Activated T-helper 1 cell treated with anti-CD3 and anti-CD28 coated beads, Interleukin-12 subunit alpha, Interleukin-12 subunit beta, Interleukin-2, Interleukin-4 antibody, amounts not matched to agents 30 ng/mL and 10 ng/mL and 1 ng/mL, durations not matched to agents 14 hours and 24 hours and 36 hours (primary cell): ENCODE measurements at places on chromosomes 11 and 22.

- no peak overlapping the region for H3K27ac ChIP-seq
- H3K27me3 ChIP-seq = no peaks in the 10 kb centered on the region
- peaks cover 17% of the 10 kb centered on the region for H3K36me3 ChIP-seq
- no peak for DNase-seq
These were observed 105.8 kb downstream of the PRMT3 start for GRCh38 chr11:20493340-20493739.

- H3K27me3 ChIP-seq = peaks cover 6% of the 10 kb centered on the region
- no peak overlapping the region for H3K4me3 ChIP-seq
- DNase-seq = no peak
- peaks cover 11% of the 10 kb centered on the region for H3K4me1 ChIP-seq
- no peak overlapping the region for H3K27ac ChIP-seq
These were observed 3.6 kb upstream of the PHLDA2 start for GRCh38 chr11:2932850-2933251.

GRCh38 chr22:44181912-44182587, 1.3 kb downstream of the PARVG start:
- H3K4me1 ChIP-seq = peaks cover 19% of the 10 kb centered on the region
- peak overlapping the region; percentile 81 for H3K4me3 ChIP-seq
- H3K27me3 ChIP-seq = peaks cover 7% of the 10 kb centered on the region

- no peaks in the 10 kb centered on the region for H3K4me1 ChIP-seq
- no peak overlapping the region for H3K27ac ChIP-seq
- no peaks in the 10 kb centered on the region for H3K36me3 ChIP-seq
- H3K27me3 ChIP-seq = peaks cover 2% of the 10 kb centered on the region
- DNase-seq = no peak
- no peak overlapping the region for H3K4me3 ChIP-seq
These were observed 137.8 kb downstream of the CEP164 start for GRCh38 chr11:117465236-117465997.

- H3K27ac ChIP-seq = peak overlapping the region; percentile 81
- DNase-seq = peak; percentile 44
- peaks cover 10% of the 10 kb centered on the region for H3K4me1 ChIP-seq
- H3K27me3 ChIP-seq = no peaks in the 10 kb centered on the region
- H3K4me3 ChIP-seq = peak overlapping the region; percentile 88
These were observed 1.2 kb downstream of the TSPO start for GRCh38 chr22:43152357-43153071.

- no peak overlapping the region for H3K27ac ChIP-seq
- H3K36me3 ChIP-seq = no peaks in the 10 kb centered on the region
- H3K27me3 ChIP-seq = peaks cover 1% of the 10 kb centered on the region
These were observed 61.3 kb upstream of the DBX1 start for GRCh38 chr11:20221566-20221965.

- H3K27ac ChIP-seq = no peak overlapping the region
- H3K36me3 ChIP-seq = peaks cover 14% of the 10 kb centered on the region
- H3K4me3 ChIP-seq = no peak overlapping the region
These were observed 29.4 kb downstream of the IGHMBP2 start for GRCh38 chr11:68932933-68933577.

DNA sequence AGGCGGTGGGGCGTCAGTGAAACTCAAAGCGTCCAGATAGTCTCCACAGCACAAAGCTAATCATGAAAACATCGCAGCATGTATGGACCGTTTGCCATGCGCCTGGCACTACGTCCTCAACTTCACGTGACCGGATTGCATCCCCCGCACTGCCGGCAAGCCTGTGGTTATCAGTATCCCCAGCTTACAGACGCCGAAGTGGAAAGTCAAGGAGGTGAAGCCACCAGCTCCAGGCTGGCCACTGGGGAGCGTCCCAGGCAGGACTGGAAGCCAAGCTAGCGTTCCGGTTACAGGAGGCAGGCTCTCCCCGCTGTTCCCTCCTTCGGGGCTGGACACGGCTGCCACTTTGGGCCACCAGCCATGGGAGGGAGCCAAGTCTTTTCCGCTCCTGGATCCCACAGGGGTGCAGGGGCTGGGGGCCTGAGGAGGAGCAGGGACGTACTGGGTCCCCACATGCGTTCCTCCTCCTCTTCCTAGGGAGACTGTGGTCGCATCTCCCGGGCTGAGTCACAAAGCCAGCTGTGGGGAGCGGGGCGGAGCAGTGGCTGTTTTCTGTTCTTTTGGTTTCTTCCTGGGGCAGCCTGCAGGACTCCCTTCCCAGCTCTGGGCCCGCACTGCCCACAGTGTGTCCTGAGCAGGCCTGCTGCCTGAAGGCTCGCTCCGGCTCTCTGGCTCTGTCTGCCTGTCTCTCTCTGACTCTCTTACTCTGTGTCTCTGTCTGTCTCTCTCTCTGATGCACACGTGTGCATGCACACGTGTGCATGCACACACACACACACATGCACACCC, 4.3 kb upstream of the OSBPL5 start:
- peaks cover 15% of the 10 kb centered on the region for H3K27me3 ChIP-seq
- no peak for DNase-seq
- H3K4me3 ChIP-seq = peak overlapping the region; percentile 64
- peaks cover 3% of the 10 kb centered on the region for H3K36me3 ChIP-seq

GRCh38 chr11:46655631-46656030, 38.3 kb downstream of the ATG13 start:
- H3K4me3 ChIP-seq = no peak overlapping the region
- H3K4me1 ChIP-seq = no peaks in the 10 kb centered on the region
- H3K36me3 ChIP-seq = peaks cover 36% of the 10 kb centered on the region
- no peak for DNase-seq
- no peaks in the 10 kb centered on the region for H3K27me3 ChIP-seq

- H3K4me1 ChIP-seq = peaks cover 9% of the 10 kb centered on the region
- H3K27me3 ChIP-seq = peaks cover 1% of the 10 kb centered on the region
- no peak overlapping the region for H3K27ac ChIP-seq
- H3K36me3 ChIP-seq = peaks cover 1% of the 10 kb centered on the region
These were observed 44.8 kb downstream of the CSNK2A3 start for GRCh38 chr11:11308249-11308648.

- H3K27me3 ChIP-seq = peaks cover 1% of the 10 kb centered on the region
- H3K36me3 ChIP-seq = no peaks in the 10 kb centered on the region
- no peak overlapping the region for H3K4me3 ChIP-seq
- DNase-seq = no peak
These were observed 45.3 kb upstream of the HMGXB4 start for GRCh38 chr22:35212009-35212408.

GRCh38 chr11:132185726-132186592, 815.5 kb downstream of the NTM start:
- H3K4me3 ChIP-seq = no peak overlapping the region
- no peak for DNase-seq
- no peaks in the 10 kb centered on the region for H3K27me3 ChIP-seq
- no peaks in the 10 kb centered on the region for H3K36me3 ChIP-seq
- no peak overlapping the region for H3K27ac ChIP-seq

GRCh38 chr11:68213135-68213515, at the start of gene KMT5B:
KMT5B (minus strand) TSS chr11:68213296; CDS start chr11:68190076, 23,220 bp downstream.
- peaks cover 44% of the 10 kb centered on the region for H3K4me1 ChIP-seq
- H3K36me3 ChIP-seq = peaks cover 4% of the 10 kb centered on the region
- no peak for DNase-seq
- peaks cover 20% of the 10 kb centered on the region for H3K27me3 ChIP-seq
- H3K27ac ChIP-seq = peak within 1 kb of the TSS; percentile 92

DNA sequence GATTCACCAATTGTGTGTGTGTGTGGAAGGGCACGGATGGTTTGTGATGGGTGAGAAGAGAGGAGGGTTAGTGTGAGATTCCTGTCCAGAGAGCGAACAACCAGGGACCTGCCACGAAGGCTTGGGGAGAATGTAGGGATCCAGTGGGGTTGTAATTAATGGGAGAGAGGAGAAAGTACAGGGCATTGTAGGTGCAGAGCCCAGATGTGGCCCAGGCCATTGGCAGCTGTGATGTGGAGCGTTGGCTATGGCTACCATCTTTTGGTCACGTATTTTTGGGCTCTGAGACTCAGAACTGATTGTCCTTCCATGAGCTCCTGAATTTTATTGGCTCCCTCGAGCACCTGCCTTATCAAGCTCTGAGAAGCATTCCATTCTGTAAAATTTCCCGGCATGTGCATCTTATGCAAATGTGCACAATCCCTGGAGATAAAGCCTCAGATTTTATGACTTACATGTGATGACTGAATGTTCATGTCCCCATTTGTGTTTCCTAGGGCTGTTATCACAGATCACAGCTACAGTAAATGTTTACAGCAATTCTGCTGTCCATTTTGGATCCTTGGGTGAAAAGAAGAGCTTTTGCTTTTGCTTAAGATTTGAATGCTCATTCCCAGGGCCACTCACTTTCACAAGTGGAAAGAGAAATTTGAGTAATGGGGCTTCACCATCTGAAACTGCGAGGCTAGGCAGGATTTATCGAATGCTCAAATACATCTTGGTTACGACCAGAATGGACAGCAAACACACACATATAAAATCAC, 33.1 kb downstream of the SLC5A1 start:
- no peak overlapping the region for H3K4me3 ChIP-seq
- H3K36me3 ChIP-seq = no peaks in the 10 kb centered on the region
- H3K27ac ChIP-seq = no peak overlapping the region
- peaks cover 40% of the 10 kb centered on the region for H3K27me3 ChIP-seq
- no peak for DNase-seq

- no peak overlapping the region for H3K4me3 ChIP-seq
- peaks cover 14% of the 10 kb centered on the region for H3K4me1 ChIP-seq
- no peaks in the 10 kb centered on the region for H3K27me3 ChIP-seq
- no peak for DNase-seq
These were observed 67.2 kb upstream of the MTMR2 start for GRCh38 chr11:95991101-95991500.

- no peak for DNase-seq
- H3K36me3 ChIP-seq = no peaks in the 10 kb centered on the region
- peaks cover 1% of the 10 kb centered on the region for H3K27me3 ChIP-seq
- no peak overlapping the region for H3K4me3 ChIP-seq
- H3K27ac ChIP-seq = no peak overlapping the region
These were observed 81.6 kb downstream of the LARGE1 start for GRCh38 chr22:33838644-33839043.

GRCh38 chr22:29037340-29037932, 24.2 kb downstream of the C22orf31 start:
- peaks cover 21% of the 10 kb centered on the region for H3K27me3 ChIP-seq
- no peaks in the 10 kb centered on the region for H3K4me1 ChIP-seq
- no peak overlapping the region for H3K27ac ChIP-seq
- H3K4me3 ChIP-seq = no peak overlapping the region
- H3K36me3 ChIP-seq = no peaks in the 10 kb centered on the region
- DNase-seq = no peak

DNA sequence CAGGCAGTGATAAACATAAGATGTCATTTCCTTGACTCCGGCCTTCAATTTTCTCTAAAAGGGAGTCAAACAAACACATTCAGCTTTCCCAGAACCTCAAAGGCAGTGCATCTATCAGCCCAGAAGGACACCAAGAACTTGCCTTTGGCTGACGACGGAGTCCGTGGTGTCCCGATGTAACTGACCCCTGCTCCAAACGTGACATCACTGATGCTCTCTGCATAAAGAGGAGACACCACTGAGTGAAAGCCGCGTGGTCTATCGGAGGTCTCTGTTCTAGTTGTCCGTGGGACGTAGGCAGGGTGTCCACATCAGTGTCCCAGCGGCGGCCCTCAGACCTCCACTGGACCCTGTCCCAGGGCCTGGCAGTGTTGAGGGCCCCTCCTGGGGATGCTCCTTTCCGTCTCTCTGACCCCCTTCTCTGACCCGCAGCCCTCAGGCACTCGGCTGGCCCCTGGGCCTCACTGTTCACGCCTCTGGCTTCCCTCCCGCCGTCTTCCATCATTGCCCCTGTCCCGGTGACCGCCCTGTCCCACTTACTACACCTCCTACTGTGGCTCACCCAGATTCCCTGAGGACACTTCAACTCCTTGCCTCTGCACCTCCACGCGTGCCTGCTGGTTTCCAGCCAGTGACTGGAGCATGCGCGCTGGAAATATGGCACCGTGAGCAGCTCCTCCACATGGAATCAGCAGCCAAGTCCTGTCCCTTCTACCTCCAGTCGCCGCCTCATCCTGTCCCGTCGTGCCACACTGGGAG, 70.4 kb downstream of the NCAPD3 start:
- no peak overlapping the region for H3K27ac ChIP-seq
- H3K36me3 ChIP-seq = peaks cover 50% of the 10 kb centered on the region
- no peaks in the 10 kb centered on the region for H3K27me3 ChIP-seq
- DNase-seq = no peak

- H3K27me3 ChIP-seq = no peaks in the 10 kb centered on the region
- no peak for DNase-seq
- H3K4me1 ChIP-seq = no peaks in the 10 kb centered on the region
- no peak overlapping the region for H3K27ac ChIP-seq
- no peak overlapping the region for H3K4me3 ChIP-seq
These were observed 32.7 kb upstream of the SHANK2 start for GRCh38 chr11:71285111-71285510.

DNA sequence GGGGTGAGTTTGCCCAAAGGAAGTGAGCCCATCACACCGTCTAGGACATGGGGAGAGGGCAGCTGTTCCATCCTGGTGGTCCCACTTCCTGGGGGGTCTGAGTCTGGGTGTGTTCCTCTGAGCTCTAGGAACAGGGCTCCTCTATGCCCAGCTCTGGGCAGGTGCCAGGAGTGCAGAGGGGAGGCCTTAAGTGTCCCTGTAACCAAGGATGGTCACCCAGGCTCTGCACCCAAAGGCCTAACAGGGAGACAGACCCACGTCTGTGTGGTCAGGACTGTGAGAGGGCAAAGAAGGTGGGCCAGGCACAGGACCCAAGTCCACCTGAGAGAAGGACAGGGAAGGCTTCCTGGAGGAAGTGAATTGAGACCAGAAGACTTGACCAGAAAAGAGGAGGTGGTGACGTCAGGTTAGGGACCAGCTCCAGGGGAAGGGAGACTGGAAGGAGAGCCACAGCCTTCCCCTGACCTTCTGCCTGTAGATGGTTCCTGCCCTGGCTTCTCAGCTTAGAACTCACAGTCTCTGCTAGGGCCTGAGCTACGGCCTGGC, 11.3 kb upstream of the TCF20 start:
- peaks cover 23% of the 10 kb centered on the region for H3K4me1 ChIP-seq
- peaks cover 15% of the 10 kb centered on the region for H3K27me3 ChIP-seq
- no peak overlapping the region for H3K4me3 ChIP-seq
- H3K27ac ChIP-seq = no peak overlapping the region
